Activated CD4-positive, alpha-beta memory T cell treated with anti-CD3 and anti-CD28 coated beads for 36 hours (primary cell): ENCODE measurements at places on chromosomes 1 and 21. TPM values are rescaled to one million over a fixed set of nuclear protein-coding genes. Genes with fewer than 3 reads are reported as not detected.

The RPTN gene
- total RNA-seq = not detected

The CEP170 gene
- 51.5 TPM for total RNA-seq

The ADAMTS1 gene
- total RNA-seq = not detected

The GJA5 gene
- not detected for total RNA-seq

The LCE2B gene
- not detected for total RNA-seq

The LEFTY2 gene
- total RNA-seq = not detected

The LIPI gene
- total RNA-seq = not detected

The KCNA2 gene
- total RNA-seq = 0.24 TPM

The KLHDC8A gene
- not detected for total RNA-seq

The FMO5 gene
- 0.33 TPM for total RNA-seq

The KRTAP19-1 gene
- not detected for total RNA-seq

The CRNN gene
- total RNA-seq = not detected

The DMRTA2 gene
- not detected for total RNA-seq

The CFAP126 gene
- not detected for total RNA-seq

The CYP4Z1 gene
- not detected for total RNA-seq

The SLC25A34 gene
- total RNA-seq = 0.92 TPM

The CHD5 gene
- total RNA-seq = 0.38 TPM

The GCSAML gene
- not detected for total RNA-seq

The OR2M3 gene
- total RNA-seq = not detected

The NFASC gene
- total RNA-seq = 0.27 TPM
